ENCODE measurements at places on chromosomes 11 and 22.

DNA sequence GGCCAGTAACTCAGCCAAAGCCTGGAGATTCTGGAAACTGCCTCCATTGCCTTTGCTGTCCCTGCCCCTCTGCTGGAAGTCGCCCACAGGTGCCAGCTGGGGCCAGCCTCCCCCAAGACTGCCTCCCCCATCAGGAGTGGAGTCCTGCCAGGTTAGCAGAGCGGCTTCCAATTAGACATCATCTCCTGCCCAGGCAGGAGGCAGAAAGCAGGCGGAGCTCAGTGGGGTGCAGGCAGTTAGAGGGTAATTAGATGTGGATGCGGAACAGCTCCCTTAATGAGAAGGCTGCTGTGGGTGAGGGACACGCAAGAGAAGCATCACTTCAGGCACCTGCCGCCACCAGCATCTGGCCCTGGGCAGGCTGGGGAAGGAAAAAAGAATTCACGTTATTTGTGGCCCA, 90.9 kb upstream of the TP53I11 start:
- no peak overlapping the region for H3K4me3 ChIP-seq
- no peak overlapping the region for H3K27ac ChIP-seq
- peaks cover 8% of the 10 kb centered on the region for H3K27me3 ChIP-seq

- no peak overlapping the region for H3K4me3 ChIP-seq
- no peaks in the 10 kb centered on the region for H3K36me3 ChIP-seq
- H3K4me1 ChIP-seq, result no peaks in the 10 kb centered on the region
- no peaks in the 10 kb centered on the region for H3K27me3 ChIP-seq
- H3K27ac ChIP-seq, result no peak overlapping the region
Observed at GRCh38 chr11:79346021-79346420, 94.8 kb downstream of the TENM4 start.

DNA sequence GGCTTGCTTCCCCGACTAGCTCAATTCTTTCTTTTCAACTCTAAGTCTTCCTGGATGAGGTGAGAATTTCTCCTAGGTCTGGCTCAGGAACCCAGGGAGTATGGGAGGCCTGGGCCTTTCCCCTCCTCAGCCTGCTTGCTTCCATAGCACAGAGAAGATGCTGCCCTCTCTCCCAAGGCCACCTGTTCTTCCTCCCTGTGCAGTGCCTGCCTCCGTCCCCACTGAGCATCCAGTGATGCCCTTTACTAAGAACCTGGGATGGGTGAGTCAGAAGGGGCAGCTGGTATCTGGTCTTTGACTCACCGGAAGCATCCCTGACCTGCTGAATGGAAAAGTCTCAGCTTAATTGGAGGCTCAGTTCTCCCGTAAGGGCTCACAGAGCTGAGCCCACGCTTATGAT, 607.9 kb downstream of the BUD13 start:
- H3K27ac ChIP-seq, result no peak overlapping the region
- H3K4me3 ChIP-seq, result no peak overlapping the region
- DNase-seq, result no peak
- no peaks in the 10 kb centered on the region for H3K4me1 ChIP-seq
- H3K36me3 ChIP-seq, result no peaks in the 10 kb centered on the region

GRCh38 chr11:134988495-134988894, 576.5 kb upstream of the B3GAT1 start:
- H3K4me3 ChIP-seq, result no peak overlapping the region
- no peak for DNase-seq
- H3K4me1 ChIP-seq, result peaks cover 36% of the 10 kb centered on the region
- H3K27me3 ChIP-seq, result no peaks in the 10 kb centered on the region

DNA sequence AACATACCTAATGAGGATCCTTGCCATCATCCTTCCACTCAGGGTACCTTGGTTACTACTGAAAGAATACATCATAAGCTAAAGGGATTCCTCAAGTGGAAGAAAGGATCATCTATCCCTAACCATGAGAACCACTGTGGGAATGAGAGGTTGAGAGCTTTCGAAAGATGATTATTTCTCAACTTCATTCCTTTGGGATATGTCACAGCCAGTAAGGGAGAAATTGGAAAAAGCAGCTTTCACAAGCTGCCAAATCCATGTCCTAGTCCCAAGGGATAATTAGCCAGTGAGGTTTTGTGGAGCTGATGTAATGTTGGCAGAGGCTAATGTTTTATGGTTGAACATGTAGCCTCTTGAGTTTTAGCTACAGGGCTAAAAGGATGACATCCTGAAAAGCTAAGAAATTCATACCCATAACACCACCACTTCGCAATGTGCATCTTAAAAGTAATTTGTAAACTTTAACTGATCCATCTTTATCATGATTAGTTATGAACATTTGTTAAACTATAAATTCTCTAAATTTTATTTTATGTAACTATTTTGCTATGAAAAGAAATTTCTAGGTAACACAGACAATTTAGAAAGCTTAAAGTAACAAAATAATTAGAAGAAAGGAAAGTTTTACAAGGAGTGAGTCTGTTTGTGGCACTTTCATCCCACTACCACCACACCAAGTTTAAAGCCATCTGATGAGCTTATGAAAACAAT, 123.9 kb downstream of the MRTFA start:
- no peak for DNase-seq
- no peaks in the 10 kb centered on the region for H3K27me3 ChIP-seq
- H3K4me3 ChIP-seq, result no peak overlapping the region
- H3K4me1 ChIP-seq, result peaks cover 8% of the 10 kb centered on the region
- H3K27ac ChIP-seq, result no peak overlapping the region
- H3K36me3 ChIP-seq, result peaks cover under 1% of the 10 kb centered on the region

GRCh38 chr11:14974515-14975251, 2.5 kb upstream of the CALCA start:
- no peak overlapping the region for H3K4me3 ChIP-seq
- H3K27ac ChIP-seq, result no peak overlapping the region
- peaks cover 15% of the 10 kb centered on the region for H3K4me1 ChIP-seq
- peaks cover 71% of the 10 kb centered on the region for H3K27me3 ChIP-seq
- no peaks in the 10 kb centered on the region for H3K36me3 ChIP-seq
- DNase-seq, result peak; percentile 15

DNA sequence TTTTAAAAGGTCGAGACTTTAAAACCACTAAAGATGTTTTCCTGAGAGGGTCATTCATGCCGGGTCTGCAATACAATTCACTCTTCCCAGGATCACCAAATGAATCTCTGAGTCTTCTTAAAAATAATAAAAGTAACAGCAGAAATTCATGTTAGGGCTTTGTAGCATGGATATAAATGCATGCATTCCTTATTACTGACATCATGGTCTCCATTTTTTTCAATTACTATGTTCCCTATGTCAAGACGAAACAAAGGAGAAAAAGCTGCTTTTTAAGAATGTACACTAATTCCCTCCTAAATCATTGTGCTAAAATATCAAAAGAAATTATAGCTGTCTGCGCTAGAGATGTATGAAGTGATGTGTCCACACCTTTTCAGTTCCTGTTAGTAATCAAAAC, 789.9 kb upstream of the LRRC4C start:
- H3K4me1 ChIP-seq, result no peaks in the 10 kb centered on the region
- no peak overlapping the region for H3K27ac ChIP-seq
- no peaks in the 10 kb centered on the region for H3K36me3 ChIP-seq
- H3K4me3 ChIP-seq, result no peak overlapping the region

- no peak overlapping the region for H3K27ac ChIP-seq
- no peaks in the 10 kb centered on the region for H3K36me3 ChIP-seq
- H3K27me3 ChIP-seq, result peaks cover 30% of the 10 kb centered on the region
- no peak for DNase-seq
Observed at GRCh38 chr11:128776069-128776423, 82.2 kb downstream of the FLI1 start.

- peak overlapping the region; percentile 40 for H3K27ac ChIP-seq
- peak overlapping the region; percentile 61 for H3K4me3 ChIP-seq
- H3K36me3 ChIP-seq, result no peaks in the 10 kb centered on the region
Observed at GRCh38 chr11:112962579-112963367, 1.6 kb downstream of the NCAM1 start.

GRCh38 chr11:17528906-17529843, 15.0 kb downstream of the USH1C start:
- no peak overlapping the region for H3K4me3 ChIP-seq
- no peaks in the 10 kb centered on the region for H3K27me3 ChIP-seq
- peaks cover 64% of the 10 kb centered on the region for H3K4me1 ChIP-seq
- no peak overlapping the region for H3K27ac ChIP-seq

DNA sequence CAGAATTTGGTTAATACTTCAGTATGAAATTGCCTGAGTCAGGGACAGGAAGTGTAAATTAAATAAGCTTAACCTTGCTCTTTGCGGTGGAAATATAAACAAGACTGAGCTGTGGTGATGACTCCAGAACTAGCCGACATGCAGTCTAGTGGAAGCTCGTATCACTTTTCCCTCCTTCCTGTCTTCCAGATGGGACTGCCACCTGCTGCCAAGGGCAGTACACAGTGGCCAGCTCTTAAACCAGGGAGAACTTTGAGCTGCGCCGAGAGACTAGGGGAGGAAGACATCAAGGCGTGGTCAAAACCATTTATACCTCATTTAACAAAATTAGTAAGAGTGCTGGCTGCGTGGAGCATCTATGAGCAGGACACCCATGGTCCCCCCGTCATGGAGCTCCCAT, 31.3 kb upstream of the CTTN start:
- no peak overlapping the region for H3K27ac ChIP-seq
- peaks cover 48% of the 10 kb centered on the region for H3K36me3 ChIP-seq
- DNase-seq, result no peak

GRCh38 chr11:118439646-118440045, 3.4 kb downstream of the KMT2A start:
- H3K27me3 ChIP-seq, result no peaks in the 10 kb centered on the region
- H3K4me3 ChIP-seq, result no peak overlapping the region
- no peak for DNase-seq
- no peaks in the 10 kb centered on the region for H3K36me3 ChIP-seq

- DNase-seq, result no peak
- no peaks in the 10 kb centered on the region for H3K27me3 ChIP-seq
- H3K27ac ChIP-seq, result no peak overlapping the region
- H3K4me3 ChIP-seq, result no peak overlapping the region
- no peaks in the 10 kb centered on the region for H3K4me1 ChIP-seq
Observed at GRCh38 chr11:57094181-57094935, 87.4 kb upstream of the LRRC55 start.

- H3K4me3 ChIP-seq, result peak overlapping the region; percentile 96
- no peaks in the 10 kb centered on the region for H3K27me3 ChIP-seq
- H3K4me1 ChIP-seq, result peaks cover 33% of the 10 kb centered on the region
- H3K27ac ChIP-seq, result peak overlapping the region; percentile 93
- H3K36me3 ChIP-seq, result peaks cover 31% of the 10 kb centered on the region
Observed at GRCh38 chr11:119029340-119030028, 1.2 kb downstream of the SLC37A4 start.

- no peaks in the 10 kb centered on the region for H3K27me3 ChIP-seq
- H3K36me3 ChIP-seq, result no peaks in the 10 kb centered on the region
- peak; percentile 48 for DNase-seq
- H3K4me3 ChIP-seq, result no peak overlapping the region
Observed at GRCh38 chr11:110199184-110199981, 97.0 kb downstream of the RDX start.

DNA sequence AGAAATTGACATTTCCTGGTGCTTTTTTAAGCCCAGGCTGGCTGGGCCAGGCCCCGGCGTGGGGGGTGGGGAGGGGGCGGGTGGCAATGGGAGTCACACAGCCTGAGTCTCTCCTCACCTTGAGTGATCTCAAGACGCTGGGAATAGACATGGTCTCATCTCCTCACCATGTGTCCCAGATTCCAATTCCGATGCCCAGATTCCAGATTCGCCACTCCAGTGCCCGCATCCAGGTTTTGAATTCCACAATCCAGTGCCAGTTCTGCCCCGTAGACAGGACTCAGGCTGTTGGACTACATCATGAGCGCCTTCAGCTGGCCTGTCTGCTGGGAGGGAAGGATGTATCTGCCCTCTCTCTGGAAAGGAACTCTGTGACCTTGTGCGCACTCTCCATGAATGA, 19.1 kb downstream of the KCNC1 start:
- no peaks in the 10 kb centered on the region for H3K36me3 ChIP-seq

GRCh38 chr11:87803748-87804147, 371.5 kb downstream of the RAB38 start:
- no peaks in the 10 kb centered on the region for H3K4me1 ChIP-seq
- DNase-seq, result no peak
- H3K36me3 ChIP-seq, result no peaks in the 10 kb centered on the region
- H3K27me3 ChIP-seq, result no peaks in the 10 kb centered on the region
- H3K4me3 ChIP-seq, result no peak overlapping the region

GRCh38 chr11:12560362-12560761, 113.9 kb upstream of the TEAD1 start:
- no peaks in the 10 kb centered on the region for H3K36me3 ChIP-seq
- H3K27me3 ChIP-seq, result no peaks in the 10 kb centered on the region
- no peak overlapping the region for H3K27ac ChIP-seq
- no peaks in the 10 kb centered on the region for H3K4me1 ChIP-seq

GRCh38 chr11:72014761-72015320, 16.1 kb downstream of the IL18BP start:
- peaks cover 100% of the 10 kb centered on the region for H3K36me3 ChIP-seq
- no peaks in the 10 kb centered on the region for H3K4me1 ChIP-seq
- no peak for DNase-seq
- H3K27me3 ChIP-seq, result no peaks in the 10 kb centered on the region
- H3K4me3 ChIP-seq, result no peak overlapping the region

- H3K4me1 ChIP-seq, result no peaks in the 10 kb centered on the region
- DNase-seq, result peak; percentile 21
- no peaks in the 10 kb centered on the region for H3K36me3 ChIP-seq
- H3K27ac ChIP-seq, result no peak overlapping the region
Observed at GRCh38 chr11:127017482-127017881, 16.9 kb upstream of the KIRREL3 start.

- peak overlapping the region; percentile 61 for H3K4me3 ChIP-seq
- peaks cover 7% of the 10 kb centered on the region for H3K36me3 ChIP-seq
- DNase-seq, result peak; percentile 58
- peak overlapping the region; percentile 52 for H3K27ac ChIP-seq
- peaks cover 25% of the 10 kb centered on the region for H3K4me1 ChIP-seq
Observed at GRCh38 chr22:49853981-49854831, 562 bp downstream of the ZBED4 start.

DNA sequence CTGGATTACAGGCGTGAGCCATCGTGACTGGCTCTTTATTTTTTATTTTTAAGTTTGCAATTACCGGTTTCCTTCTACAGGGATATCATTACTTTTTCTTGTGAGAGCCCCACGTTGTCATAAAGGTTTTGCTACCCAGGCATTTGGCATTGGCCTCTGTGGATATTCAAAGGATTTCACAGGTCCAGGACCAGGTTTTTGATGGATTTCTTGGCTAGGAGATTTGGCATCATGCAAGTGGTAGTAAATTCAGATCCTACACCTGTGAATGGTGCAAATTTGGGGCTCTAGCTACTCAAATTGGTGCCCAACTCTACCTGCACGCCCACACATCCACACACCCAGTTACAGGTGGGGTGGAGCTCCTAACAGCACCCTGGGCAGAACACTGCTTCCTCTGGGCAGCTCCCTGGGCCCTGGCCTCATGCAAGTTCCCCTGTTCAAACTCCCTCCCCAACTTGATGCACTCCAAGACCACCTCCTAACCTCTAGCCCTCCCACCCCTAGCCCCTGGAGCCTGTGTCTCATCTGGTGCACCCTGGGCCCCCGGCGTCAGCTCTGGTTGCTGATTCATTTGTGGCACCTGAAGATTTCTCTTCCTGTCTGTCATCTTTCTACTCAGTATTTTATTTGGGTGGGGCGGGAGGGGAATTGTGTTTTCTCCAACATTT, 9.3 kb upstream of the MRGPRD start:
- no peak overlapping the region for H3K4me3 ChIP-seq
- no peaks in the 10 kb centered on the region for H3K4me1 ChIP-seq
- no peak for DNase-seq

GRCh38 chr11:62553839-62554361, 7.3 kb upstream of the AHNAK start:
- H3K36me3 ChIP-seq, result peaks cover 9% of the 10 kb centered on the region
- DNase-seq, result no peak
- H3K27ac ChIP-seq, result peak overlapping the region; percentile 99
- peaks cover 77% of the 10 kb centered on the region for H3K4me1 ChIP-seq

- H3K36me3 ChIP-seq, result peaks cover 43% of the 10 kb centered on the region
- no peak for DNase-seq
Observed at GRCh38 chr22:28792491-28793383, 7.6 kb downstream of the XBP1 start.

Measured in large intestine (tissue), 12 donors.